ENCODE measurements at places on chromosomes 5 and 9.
A peak's percentile ranks its signal among the peaks of the same experiment; 100 is the strongest.

GRCh38 chr9:89738137-89738932 is 133.5 kb downstream of the GADD45G start:
- DNase-seq, result no peak

DNA sequence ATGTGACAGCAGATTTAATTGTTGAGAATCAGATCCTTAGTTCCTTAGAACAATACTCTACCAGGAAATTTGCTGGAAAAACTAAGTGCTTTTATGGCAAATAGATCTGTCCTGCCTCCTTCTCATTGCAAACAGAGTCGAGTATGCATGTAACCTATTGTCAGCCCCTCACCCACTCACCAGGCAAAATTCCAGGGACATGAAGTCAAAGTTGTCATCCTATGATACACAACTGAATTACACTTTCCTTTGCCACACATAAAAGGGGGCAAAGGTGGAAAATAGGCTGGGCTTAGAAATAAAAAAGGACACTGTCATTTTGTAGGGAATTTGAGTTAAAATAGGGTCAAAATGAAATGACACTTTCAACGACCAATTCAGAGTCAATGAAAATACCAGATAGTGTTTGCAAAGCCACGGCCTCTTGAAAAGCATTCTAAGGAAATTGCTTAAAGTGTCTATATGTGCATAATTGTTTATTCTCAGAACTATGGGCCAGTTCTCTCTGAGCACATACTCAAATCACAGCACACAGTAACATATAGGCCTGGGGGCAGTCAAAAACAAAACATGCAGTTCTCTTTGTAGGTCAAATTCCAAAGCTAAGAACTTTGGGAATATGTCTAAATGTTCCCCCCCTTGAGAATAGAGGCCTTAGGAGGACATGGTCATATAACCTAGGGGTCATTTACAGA is 452.8 kb downstream of the NFIB start:
- no peak for DNase-seq

DNA sequence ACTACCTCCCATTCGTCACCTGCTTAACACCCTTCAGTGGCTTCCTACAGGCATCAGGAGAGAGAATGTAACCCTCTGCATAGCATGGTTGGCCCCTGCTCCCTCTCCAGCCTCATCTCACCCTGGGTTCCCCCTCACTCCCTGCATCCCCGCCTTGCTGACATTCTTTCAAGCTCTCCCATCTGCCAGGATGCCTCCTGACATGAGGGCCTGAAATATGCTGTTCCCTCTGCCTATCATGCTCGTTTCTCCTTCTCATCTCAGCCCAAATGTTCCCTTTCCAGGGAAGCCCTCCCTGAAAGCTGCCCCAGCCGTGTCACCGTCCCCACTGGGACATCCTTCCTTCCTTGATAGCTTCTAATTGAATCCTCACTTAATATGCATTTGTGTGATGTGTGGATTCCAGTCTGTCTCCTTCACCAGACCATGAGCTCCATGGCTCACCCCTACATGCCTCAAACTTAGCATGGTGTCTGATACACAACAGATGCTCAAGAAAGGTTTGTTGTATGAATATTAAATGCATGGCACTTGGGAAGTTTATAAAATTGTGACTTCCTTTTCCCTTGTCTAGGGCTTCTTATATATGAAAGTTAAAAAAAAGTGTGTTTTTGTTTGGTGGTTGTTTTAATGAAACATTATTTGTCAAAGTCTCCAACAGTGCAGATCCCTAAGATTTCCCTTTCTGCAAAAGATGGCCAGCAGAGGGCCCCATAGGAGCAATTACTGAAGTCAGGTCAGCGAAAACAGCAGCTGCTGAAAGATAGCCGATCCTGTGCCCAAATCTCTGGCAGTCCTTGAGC is 7.3 kb upstream of the C5orf58 start:
- DNase-seq, result peak; percentile 59

GRCh38 chr9:108056084-108056804 is 566.7 kb upstream of the KLF4 start:
- DNase-seq, result no peak

- DNase-seq, result no peak
These were observed 366.6 kb upstream of the RPS23 start for GRCh38 chr5:82644766-82645165.

DNA sequence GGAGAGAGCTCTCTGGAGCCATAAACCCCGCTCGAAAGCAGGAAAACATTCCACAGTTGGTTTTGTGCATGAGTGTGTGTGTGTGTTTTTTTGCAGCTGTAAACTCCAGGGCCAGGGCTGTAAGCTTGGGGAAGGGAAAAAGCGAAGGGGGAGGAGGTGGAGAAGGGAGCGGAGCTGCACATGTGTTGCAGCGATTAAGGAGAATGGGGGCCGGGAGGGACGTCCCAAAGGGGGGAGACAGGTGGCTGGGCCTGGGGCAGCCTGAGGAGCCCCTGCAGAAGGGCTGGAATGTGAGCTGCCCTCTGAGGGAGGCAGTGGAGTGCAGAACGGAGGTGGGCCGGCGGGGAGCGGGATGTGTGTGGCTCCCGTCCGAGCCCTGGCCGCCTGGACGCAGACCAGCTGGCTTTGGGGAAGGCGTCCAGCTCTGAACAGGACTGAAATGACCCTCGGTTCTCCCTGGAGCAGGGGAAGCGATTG is 2.7 kb upstream of the MYMK start:
- DNase-seq, result no peak

DNA sequence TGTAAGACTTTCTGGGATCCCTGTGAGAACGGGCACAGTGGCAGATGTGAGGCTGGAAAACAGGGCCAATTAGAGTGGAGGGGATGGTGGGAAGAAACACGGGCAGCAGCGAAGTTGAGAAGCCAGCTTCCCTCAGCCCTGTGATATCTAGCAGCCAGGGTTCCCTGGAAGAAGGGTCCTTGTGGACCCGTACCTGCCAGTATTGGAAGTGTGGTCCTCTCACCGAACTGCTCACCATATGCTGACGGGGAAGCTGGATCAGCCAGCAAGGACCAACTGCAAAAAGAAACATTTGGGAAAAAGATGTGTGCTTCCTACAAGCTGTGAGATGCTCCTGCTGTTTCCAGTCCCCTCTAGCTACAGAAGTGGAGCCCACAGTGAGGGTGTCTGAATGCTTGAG is 13.6 kb downstream of the CKMT2 start:
- no peak for DNase-seq

- DNase-seq, result no peak
These were observed 363.0 kb upstream of the RIOK2 start for GRCh38 chr5:97545886-97546535.

GRCh38 chr5:39451276-39451941 is 26.6 kb upstream of the DAB2 start:
- no peak for DNase-seq

GRCh38 chr9:23557689-23558088 is 268.4 kb downstream of the ELAVL2 start:
- DNase-seq, result no peak

DNA sequence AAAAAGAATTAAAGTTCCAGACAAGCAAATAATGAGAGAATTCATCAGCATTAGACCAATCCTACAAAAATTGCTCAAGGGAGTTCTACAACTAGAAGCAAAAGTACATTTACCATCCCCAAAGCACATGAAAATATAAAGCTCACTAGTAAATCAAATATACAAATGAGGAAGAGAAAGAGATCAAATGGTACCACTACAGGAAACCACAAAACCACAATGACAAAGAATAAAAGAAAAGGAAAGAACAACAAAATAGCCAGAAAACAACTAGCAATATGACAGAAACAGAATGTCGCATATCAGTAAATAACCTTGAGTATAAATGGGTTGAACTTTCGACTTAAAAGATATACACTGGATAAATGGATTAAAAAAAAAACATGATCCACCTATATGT is 739.0 kb downstream of the DTWD2 start:
- no peak for DNase-seq

DNA sequence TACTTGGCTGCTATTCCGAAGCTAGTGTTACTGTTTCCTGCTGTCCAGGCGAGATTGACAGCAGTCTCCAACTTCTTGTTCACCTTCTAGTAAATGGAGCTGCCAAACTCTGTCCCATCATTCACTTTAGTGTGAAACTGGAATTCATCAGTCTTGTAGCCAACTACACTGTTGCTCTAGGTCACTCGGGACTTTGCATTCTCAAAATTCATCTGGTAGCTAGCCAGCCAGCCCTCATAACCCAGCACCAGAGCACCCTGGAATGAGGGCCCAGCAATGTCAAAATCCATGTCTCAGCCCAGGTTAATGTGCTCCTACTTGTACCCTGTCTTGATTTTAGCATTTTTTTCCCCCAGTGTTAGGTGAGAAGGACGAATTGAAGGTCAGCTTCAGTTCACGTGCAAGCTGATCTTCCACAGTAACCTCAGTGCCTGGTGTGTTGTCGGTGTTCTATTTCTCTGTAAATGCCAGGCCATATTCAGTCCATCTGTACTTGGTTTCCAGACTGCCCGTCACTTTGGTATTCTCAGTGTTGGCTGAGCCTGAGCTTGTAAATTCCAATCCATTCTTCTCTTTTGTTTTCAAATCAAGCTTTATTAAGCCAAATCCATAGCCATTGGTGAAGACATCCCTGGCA is 28.9 kb downstream of the ZNF169 start:
- DNase-seq, result no peak

GRCh38 chr5:154356020-154356655 is 89.7 kb upstream of the SAP30L start:
- DNase-seq, result no peak

- DNase-seq, result no peak
These were observed 25.7 kb upstream of the IL9 start for GRCh38 chr5:135921388-135921787.

DNA sequence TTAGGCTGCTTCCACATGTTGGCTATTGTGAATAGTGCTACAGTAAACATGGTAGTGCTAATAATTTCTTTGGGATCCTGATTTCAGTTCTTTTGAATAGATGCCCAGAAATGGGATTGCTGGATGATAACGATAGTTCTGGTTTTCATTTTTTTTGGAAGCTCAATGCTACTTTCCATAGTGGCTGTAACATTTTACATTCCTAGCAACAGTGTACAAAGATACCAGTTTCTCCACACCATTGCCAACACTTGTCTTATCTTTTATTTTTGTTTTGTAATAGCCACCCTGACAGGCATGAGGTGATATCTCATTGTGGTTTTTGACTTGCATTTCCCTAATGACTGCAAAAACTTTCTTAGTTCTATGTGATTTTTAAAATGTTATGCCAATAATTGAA is 68.8 kb upstream of the LRRC70 start:
- DNase-seq, result no peak
